ENCODE measurements at places on chromosomes 7 and 10.

DNA sequence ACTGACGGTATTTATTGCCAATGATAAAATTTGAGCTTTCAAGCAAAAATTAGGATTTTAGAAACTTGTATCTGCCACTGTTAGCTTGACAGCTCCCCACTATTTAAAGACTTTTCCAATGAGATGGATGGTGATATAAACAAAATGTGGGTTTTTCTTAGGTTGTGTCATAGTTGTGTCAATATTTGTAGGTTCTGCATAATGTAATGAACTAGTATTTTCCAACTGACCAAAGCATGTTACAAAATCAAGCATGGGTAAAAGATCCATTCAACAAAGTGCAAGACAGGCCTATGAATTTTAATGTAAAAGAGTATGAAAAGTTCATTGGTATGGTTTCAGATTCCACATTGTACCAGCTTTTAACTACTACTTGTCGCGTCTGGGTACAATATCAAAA, 165.6 kb downstream of the SKAP2 start:
- H3K36me3 ChIP-seq, result no peaks in the 10 kb centered on the region
- H3K4me1 ChIP-seq, result no peaks in the 10 kb centered on the region
- H3K4me3 ChIP-seq, result no peak overlapping the region

GRCh38 chr7:38178695-38179344, 775 bp downstream of the STARD3NL start:
- no peaks in the 10 kb centered on the region for H3K4me1 ChIP-seq
- DNase-seq, result no peak
- H3K4me3 ChIP-seq, result peak overlapping the region; percentile 95
- H3K36me3 ChIP-seq, result no peaks in the 10 kb centered on the region

DNA sequence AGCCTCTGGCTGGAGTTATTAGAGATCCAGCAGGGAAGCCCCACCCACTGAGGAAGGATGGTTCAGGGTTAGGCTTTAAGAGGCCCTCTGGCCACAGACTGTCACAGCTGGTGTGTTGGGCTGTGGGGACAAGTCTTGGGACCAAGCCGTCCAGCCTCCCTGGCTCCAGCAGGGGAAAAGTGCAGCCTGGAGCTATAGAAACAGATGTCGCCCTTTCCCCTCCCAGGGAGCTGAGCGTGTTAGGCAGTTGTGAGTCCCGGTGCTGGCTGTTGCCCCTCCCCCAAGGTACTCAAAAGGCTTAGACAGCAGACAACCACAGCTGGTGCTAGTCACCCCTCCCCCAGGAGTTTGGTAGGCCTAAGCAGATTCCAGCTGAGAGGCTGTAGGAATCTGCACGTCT, 143.4 kb downstream of the TMEM168 start:
- no peak overlapping the region for H3K27ac ChIP-seq
- H3K27me3 ChIP-seq, result no peaks in the 10 kb centered on the region
- H3K4me1 ChIP-seq, result no peaks in the 10 kb centered on the region
- no peaks in the 10 kb centered on the region for H3K36me3 ChIP-seq
- no peak for DNase-seq

GRCh38 chr7:159093351-159093971, 51.2 kb downstream of the VIPR2 start:
- H3K27ac ChIP-seq, result no peak overlapping the region
- no peaks in the 10 kb centered on the region for H3K27me3 ChIP-seq
- no peak overlapping the region for H3K4me3 ChIP-seq

DNA sequence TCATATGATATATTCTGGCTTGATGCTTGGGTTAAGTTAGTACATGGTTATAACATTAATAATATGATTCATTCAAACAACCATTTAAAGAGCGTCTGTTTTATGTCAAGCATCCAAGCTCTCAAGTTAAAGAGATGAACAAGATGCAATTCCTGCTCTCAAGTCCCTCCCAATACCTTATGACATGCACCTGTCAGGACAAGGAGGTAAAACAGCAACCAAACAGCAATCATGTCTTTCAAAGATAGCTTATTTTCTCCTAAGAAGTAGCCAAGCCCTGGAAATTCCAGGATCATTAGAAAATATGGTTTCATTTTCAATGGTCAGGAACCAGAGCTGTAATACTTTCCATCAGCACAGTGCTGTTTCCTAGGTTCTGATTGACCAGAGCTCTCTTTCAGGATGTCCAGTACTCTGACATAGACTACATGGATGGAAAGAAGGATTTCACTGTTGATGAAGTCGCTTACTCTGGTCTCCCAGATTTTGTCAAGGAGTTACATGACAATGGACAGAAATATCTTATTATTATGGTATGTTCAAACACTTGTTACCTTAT, 29.0 kb downstream of the MGAM2 start:
- H3K27me3 ChIP-seq, result no peaks in the 10 kb centered on the region
- no peaks in the 10 kb centered on the region for H3K4me1 ChIP-seq
- H3K4me3 ChIP-seq, result no peak overlapping the region
- no peaks in the 10 kb centered on the region for H3K36me3 ChIP-seq

GRCh38 chr10:123998197-123999141, 94.9 kb downstream of the CHST15 start:
- no peak overlapping the region for H3K4me3 ChIP-seq
- no peak overlapping the region for H3K27ac ChIP-seq
- no peaks in the 10 kb centered on the region for H3K27me3 ChIP-seq
- no peak for DNase-seq

Data from uterus (tissue), 4 donors.